ENCODE measurements at places on chromosomes 1 and 21.
A peak's percentile ranks its signal among the peaks of the same experiment; 100 is the strongest.

DNA sequence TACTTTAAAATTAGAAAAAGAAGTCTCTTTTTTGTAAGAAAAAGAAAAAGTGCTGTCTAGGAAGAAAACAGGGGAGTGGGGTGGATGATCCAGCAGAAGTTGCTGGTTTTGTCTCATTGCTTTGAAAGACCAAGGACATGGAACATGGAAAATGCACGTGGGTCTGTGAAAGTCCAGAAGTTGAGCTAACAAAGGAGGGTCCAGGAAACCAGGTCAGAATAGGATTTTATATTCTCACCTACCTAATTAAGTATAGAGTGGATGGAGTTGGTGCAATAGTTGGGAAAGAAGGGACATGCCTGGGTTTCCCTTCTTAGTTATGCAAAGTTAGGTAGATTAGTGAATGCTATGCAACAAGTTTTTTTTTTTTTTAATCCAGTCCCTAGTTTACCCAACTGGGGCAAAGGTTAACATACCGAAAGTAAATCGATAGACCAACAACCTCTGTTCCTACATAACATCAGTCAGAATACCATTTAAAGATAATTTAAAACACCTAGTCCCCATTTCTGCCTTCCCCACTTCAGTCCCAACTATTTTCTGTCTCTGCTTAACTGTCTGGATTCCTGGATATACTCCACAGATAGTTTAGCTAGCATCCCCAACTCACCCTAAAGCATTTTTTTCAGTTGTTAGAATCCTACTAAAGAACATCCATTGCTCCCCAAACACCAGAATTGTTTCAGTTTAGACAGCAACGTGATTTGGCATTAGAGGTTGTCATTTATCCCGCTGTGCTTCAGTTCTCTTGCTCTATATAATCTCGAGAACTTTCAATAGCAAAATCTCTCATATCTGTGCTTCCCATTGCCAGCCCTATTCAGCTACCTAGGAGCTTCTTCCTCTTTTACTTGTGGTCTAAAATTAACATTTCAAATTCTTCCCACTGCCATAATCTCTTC lies 105.7 kb upstream of the PLPPR5 start:
- no peak for DNase-seq

GRCh38 chr1:26320896-26321295 lies 3.1 kb downstream of the CD52 start:
- no peak for DNase-seq

DNA sequence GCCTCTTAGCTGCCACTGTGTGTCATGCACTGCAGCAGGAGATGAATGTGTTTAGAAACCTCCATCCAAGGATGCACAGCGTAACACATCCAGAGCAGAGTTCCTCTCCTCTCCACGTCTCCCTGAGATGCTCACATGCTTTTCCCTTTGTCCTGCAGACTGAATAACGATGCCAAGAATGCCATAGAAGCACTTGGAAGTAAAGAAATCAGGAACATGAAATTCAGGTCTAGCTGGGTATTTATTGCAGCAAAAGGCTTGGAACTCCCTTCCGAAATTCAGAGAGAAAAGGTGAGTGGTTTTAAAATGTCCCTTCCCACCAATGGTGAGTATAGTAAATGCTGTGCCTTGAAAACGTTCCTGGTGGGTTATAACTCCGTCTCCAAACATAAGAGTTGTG lies 13.4 kb upstream of the MX2 start:
- no peak for DNase-seq

- DNase-seq, result no peak
Observed at GRCh38 chr1:82598812-82599211, 798.1 kb downstream of the ADGRL2 start.

GRCh38 chr1:228246216-228246900 lies 38.5 kb downstream of the OBSCN start:
- no peak for DNase-seq

DNA sequence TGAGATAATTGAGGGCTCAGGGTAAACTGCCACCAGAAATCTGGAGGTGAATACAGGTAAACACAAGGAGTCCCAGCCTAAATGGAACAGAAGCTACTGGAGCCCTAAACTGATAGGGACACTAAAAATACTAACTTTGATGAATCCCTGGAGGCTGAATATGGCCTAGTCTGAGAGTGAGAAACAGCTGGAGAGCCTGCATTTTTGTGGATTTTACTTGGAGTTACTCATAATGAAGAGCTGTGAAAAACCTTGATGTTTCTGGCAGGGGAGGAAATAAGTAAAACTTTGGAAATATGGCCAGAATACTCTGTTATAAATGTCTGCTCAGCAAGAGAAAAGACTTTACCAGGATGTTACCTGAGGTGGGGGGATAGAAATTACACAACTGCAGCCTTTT lies 164.4 kb downstream of the LIPI start:
- DNase-seq, result no peak

DNA sequence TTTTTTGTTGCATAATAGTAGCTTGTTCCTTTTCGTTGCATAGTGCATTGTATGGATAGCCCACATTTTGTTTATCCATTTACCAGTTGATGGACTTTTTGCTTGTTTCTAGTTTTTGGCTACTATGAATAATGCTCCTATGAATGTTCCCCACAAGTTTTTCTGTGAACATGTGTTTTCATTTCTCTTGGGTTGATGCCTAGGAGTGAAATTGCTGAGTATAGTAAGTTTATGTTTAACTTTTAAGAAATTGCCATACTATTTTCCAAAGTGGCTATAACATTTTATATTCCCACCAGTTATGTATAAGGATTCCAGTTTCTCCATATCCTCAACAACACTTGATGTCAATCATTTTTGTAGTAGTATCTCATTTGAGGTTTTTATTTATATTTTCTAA lies 84.8 kb upstream of the CACYBP start:
- no peak for DNase-seq

DNA sequence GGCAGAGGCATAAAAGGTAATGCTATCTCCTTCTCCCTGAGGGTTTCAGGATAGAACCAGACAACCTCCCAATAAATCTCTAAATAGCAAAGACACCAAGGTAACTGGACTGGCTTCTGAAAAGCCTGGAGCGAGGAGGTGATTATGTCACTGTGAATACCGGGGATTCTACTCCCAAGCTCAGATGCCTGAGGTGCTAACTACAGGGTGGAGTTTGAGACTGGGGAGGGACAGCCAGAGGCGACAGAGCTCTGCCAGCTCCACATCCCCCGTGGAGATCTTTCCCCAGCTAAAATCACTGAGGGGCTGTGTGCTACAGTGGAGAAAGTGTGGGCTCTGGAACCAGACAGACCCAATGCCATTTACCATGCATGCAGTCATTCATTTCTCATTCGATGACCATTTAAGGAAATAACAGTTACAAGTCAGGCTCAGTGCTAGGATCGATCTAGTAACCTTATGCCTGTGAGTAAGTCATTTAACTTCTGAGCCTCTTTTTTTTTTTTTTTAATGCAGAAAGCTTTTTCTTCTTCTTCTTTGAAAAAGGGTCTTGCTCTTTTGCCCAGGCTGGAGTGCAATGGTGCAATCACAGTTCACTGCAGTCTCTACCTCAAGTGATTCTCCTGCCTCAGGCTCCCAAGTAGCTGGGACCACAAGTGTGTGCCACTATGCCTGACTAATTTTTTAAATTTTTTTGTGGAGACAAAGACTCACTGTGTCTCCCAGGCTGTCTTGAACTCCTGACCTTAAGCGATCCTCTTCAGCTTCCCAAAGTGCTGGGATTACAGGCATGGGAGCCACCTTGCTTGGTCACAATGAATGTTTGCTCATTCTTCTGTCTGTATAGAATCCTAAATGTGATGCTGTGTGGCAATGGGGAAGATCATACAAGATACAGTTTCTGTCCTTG lies 8.1 kb upstream of the SLC45A3 start:
- DNase-seq, result no peak

DNA sequence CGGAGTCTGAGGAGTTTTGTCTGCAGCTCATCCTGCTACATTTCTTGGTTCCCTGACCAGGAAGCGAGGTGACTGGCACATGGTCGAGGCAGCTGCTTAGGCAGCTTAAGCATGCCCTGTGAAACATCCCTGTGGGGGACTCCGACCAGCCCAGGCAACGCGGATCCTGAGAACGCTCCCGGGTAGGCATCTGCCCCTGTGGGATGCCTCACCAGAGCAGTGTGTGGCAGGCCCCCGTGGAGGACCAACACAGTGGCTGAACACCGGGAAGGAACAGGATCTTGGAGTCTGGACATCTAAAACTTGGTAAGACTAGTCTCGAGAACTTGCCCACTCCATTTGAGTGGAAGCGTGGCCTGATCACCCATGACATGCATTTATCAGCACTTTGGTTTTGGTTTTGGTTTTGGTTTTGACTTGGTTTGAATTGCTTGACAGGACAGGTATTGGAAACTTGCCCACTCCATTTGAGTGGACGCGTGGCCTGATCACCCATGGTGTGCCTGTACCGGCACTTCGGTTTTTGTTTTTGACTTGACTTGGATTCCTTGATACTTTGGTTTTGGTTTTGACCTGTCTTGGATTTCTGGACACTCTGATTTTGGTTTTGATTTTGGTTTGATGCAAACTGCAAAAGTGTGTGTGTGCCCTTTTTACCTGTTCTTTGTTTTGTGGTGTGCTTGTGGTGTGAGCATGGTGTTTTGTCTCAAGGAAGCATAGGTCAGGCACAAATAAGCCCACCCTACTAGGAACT lies 12.2 kb upstream of the NEK2 start:
- peak; percentile 6 for DNase-seq

GRCh38 chr1:224592636-224593582 lies 23.2 kb upstream of the CNIH3 start:
- DNase-seq, result peak; percentile 86

GRCh38 chr1:176141449-176141848 lies 65.6 kb downstream of the COP1 start:
- DNase-seq, result no peak

DNA sequence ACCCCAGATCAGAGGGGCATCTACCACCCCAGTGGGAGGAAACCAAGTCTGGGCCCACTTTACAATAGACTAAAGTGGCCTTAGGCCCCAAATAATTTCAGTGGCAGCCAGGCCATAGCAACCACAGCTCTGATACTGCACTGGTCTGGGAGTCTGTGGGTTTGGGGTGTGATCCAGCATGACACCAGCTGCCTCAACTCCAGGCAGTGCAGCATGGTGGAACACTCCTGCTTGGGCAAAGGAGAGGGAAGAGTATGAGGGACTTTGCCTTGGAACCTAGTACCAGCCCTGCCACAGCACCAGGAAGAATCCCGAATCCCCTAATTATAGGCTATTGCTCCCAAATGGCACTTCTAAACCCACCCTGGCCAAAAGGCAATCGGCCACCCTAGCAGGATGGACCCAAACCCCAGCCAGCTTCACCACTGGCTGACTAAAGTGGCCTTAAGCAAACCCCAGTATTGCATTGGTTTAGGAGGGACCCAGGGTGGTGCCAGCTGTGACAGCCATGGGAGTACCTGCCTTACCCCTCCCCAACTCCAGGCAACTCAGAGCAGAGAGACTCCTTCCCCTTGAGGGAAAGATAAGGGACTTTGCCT lies 47.1 kb downstream of the PACC1 start:
- no peak for DNase-seq

- no peak for DNase-seq
Observed at GRCh38 chr1:230785636-230786384, 38.6 kb downstream of the CAPN9 start.

DNA sequence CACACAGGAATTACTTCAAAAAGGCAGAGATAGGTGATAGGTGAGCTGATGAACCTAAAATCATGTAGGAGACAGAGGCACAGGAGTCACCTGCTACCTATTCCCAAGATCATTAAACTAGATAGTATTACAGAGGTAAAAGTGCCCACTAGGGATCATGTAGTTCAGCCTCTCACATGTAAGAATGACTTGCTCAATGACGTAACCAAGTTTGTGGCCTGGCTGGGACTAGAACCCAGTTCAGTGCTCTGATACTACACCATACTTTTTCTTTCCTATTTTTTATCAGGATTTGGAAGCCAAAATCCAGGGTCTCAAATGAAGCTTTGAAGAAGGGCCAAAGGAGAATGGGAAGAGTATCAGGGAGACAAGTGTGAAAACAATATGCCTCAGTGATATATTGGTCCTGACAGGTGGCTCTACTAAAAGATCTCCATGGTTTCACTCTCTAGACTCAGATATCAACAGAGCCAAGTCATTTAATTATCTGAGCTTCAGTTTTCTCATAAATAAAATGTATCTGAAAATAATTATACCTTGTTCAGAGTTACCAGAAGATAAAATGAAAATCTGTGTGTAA lies 87.3 kb upstream of the SLFNL1 start:
- peak; percentile 27 for DNase-seq
